ENCODE measurements at places on chromosomes 7 and 10. TPM values are rescaled to one million over a fixed set of nuclear protein-coding genes. Genes with fewer than 3 reads are reported as not detected.

Gene RASSF4
- polyA plus RNA-seq: 2.5 TPM

Gene MPP7
- polyA plus RNA-seq: 0.26 TPM

Gene C10orf105
- 0.14 TPM for polyA plus RNA-seq

Gene TMEM26
- 0.28 TPM for polyA plus RNA-seq

- DNase-seq: no peak
Measured at GRCh38 chr7:139541600-139542307, 18.3 kb downstream of the CLEC2L start.
